ENCODE measurements at places on chromosomes 4 and X.

GRCh38 chrX:119692191-119693039 is 553 bp downstream of the SEPTIN6 start:
- H3K27ac ChIP-seq = peak overlapping the region; percentile 70
- no peaks in the 10 kb centered on the region for H3K36me3 ChIP-seq
- H3K4me3 ChIP-seq = peak overlapping the region; percentile 70
- no peaks in the 10 kb centered on the region for H3K4me1 ChIP-seq
- DNase-seq = no peak

- H3K27ac ChIP-seq = no peak overlapping the region
- no peak overlapping the region for H3K4me3 ChIP-seq
- DNase-seq = no peak
- H3K27me3 ChIP-seq = no peaks in the 10 kb centered on the region
Measured at GRCh38 chr4:38411092-38411491, 252.9 kb upstream of the KLF3 start.

DNA sequence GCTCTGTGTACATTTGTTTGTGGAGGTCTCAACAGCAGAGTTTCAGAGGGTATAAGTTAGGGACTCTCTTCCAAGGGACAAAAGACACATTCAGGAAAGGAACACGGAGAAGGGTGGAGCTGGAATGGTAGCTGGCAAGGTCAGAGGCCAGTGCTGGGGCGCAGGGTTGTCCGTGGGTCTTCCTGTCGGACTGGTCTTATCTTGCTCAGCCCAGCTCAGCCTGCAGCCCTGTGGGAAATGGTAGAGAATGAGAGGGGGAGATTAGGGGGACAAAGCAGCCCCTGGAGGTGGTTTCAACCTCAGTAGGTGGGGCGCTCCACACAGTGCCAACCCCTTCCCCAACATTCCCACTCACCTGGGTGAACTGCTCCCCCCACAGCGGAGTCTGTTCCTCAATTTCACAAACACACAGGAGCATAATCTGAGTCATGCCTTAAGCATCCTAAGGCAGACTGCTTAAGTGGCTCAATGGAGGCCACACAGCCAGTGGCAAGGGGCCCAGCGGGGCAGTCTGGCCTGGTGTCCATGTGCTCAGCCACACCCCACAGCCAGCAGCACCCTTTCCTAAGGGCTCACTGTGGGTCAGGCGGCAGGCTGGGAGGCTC is 6.9 kb upstream of the HDAC6 start:
- H3K36me3 ChIP-seq = no peaks in the 10 kb centered on the region
- no peak for DNase-seq
- H3K27ac ChIP-seq = no peak overlapping the region
- H3K27me3 ChIP-seq = no peaks in the 10 kb centered on the region
- no peaks in the 10 kb centered on the region for H3K4me1 ChIP-seq
- no peak overlapping the region for H3K4me3 ChIP-seq

GRCh38 chr4:180641495-180641894 is 1601.7 kb upstream of the TENM3 start:
- no peaks in the 10 kb centered on the region for H3K4me1 ChIP-seq
- DNase-seq = no peak
- no peaks in the 10 kb centered on the region for H3K36me3 ChIP-seq
- no peak overlapping the region for H3K27ac ChIP-seq

DNA sequence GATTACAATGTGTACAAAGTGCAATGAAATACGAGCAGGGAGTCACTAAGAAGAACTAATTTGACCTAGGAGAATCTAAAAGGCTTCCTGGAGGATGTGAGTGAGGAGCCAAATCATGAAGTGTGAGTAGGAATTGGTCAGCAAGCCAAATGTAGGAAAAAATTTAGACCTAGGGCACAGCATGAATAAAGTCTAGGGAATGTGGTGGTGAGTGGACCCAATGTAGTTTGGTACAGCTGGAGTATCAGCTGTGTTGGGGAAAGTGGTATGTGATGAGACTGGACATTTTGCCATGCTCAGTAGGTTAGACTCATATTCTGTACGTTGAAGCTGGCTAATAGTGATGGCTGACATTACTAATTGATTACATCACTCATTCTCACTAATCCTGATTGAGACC is 191.0 kb downstream of the AFF2 start:
- no peaks in the 10 kb centered on the region for H3K4me1 ChIP-seq
- no peak for DNase-seq
- H3K27ac ChIP-seq = no peak overlapping the region

All from tibial artery (tissue), 4 donors.